ENCODE measurements at places on chromosomes 3 and 15.

- DNase-seq: no peak
Measured at GRCh38 chr3:118772547-118773011, 262.1 kb downstream of the IGSF11 start.

- no peak for DNase-seq
Measured at GRCh38 chr15:96285305-96285704, 45.2 kb upstream of the NR2F2 start.

DNA sequence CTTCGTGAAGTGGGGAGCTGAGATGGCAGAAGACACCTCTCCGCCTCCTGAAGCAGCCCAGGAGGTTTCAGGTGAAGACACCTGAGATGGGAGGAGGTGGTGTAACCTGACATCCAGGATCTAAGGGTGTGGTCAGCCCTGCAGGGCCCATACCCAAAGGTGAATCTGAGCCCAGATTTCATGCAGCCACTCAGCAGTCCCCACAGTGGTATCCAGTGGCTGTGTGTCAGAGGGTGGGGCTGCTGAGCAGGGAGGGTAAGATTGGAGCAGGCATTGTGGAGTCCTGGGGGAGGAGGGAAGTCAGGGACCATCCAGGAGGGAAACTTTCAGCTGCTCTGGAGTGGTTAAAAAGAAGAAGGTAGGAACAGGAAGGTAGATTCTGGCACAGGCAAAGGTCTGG, 46.0 kb upstream of the SMAD6 start:
- DNase-seq: no peak

DNA sequence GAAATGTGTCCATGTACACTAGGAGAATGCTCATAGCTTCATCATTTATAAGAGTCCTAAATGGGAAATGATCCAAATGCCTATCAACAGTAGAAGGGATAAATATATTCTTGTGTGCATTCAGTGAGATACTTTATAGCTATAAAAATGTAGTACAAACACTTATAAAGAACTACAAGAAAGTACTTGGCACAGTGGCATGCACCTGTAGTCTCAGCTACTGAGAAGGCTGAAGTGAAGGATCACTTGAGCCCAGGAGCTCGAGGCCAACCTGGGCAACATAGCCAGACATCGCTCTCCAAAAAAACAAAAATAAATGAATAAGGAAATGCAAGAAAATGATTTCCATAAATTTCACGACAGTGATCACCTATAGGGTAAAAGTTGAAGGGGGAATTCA, 3.6 kb upstream of the FBXL2 start:
- DNase-seq: no peak

DNA sequence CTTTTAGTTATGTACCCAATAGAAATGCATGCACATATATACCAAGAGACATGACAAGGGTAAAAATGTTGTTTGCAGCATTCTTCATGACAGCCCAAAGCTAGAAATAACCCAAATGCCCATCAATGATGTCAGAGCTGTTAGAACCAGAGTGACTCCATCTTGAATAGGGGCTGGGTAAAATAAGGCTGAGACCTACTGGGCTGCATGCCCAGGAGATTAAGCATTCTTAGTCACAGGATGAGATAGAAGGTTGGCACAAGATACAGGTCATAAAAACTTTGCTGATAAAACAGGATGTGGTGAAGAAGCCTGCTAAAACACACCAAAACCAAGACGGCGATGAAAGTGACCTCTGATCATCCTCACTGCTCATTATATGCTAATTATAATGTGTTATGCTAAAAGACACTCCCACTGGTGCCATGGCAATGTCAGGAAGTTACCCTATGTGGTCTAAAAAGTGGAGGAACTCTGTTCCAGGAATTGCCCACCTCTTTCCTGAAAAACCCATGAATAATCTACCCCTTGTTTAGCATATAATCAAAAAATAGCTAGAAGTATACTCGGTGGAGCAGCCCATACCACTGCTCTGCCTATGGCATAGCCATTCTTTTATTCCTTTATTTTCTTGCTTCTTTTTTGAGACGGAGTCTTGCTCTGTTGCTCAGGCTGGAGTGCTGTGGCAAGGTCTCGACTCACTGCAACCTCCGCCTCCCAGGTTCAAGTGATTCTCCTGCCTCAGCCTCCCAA, 32.9 kb downstream of the ZBTB11 start:
- peak; percentile 84 for DNase-seq

GRCh38 chr3:172658344-172659245, 52.3 kb downstream of the NCEH1 start:
- peak; percentile 95 for DNase-seq

DNA sequence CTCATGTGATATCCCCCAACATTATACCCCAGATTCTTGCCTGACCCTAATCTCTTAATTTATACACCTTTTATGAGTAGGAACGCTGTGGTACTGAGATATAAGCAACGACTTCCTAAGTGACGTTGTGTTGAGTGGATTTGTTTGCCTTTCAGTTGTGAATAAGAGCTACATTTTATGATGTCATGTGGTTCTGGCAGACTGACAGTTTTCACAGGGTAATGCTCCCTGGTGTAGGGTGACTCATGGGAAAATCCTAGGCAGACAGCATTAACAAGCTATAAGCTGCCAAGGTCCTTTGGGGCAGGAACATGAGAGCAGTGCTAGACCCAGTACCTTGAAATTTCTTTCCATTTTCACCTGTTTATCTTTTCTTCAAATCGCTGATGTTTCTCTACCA, 11.2 kb downstream of the C3orf52 start:
- DNase-seq: peak; percentile 99

GRCh38 chr3:32384938-32385337, 6.7 kb upstream of the CMTM7 start:
- DNase-seq: no peak

GRCh38 chr3:79928687-79929408, 161.1 kb upstream of the ROBO1 start:
- DNase-seq: no peak

DNA sequence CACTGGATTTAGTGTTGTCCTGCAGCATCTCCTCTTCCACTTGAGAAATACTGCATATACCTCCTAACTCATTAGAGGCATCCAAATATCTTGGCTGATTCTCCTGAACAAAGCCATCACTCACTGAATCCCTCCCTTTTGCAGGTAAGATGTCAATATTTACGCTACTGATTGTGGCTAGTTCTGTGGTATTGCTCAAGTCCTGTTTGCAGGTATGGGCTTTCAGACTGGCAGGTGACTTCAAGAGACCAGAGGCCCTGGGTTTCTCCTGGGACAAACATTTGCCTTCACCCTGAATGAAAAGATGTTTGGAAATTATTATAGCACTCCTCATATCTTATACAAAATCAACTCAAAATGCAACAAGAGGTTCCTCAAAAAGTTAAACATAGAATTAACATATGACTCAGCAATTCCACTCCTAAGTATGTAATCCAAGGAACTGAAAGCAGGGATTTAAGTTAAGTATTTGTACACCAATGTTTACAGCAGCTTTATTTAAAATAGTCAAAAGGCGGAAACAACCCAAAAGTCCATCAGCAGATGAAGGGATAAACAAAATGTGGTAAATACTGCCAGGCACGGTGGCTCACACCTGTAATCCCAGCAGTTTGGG, 18.6 kb downstream of the NEK4 start:
- DNase-seq: no peak

DNA sequence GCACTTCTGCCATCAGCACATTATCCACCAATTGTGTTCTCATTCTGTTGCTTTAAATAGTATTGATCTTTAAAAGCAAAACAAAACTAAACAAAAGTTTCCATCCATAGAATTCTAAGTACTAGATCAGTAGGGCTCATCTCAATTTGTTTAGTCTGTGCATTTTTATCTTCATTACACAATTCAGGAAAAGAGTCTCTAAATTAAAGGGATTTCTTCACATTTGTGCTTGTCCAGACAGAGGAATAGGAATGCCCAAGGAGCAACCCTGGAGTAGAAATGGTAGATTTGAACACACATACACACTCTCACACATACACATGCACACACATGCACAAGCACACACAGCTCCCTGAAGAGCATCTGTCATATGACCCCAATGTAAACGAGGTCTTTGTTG, 21.4 kb downstream of the LMCD1 start:
- DNase-seq: no peak

DNA sequence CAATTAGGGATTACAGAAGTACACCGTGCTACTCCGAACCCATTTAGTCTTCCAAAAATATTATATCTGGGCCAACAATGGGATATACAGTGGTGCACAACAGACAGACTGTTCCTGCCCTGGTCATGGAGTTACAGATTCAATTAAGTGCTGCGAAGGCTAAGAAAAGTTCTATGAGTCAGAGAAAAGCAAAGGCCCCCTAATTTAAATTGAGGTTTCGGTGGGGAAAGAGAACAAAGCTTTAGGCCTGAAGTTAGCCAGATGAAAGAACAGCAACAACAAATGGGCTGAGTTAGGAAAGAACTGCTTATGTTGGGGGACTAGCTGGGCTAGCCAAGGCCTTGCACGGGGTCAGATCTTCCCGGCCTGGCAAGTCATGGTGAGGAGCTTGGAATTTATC, 131.8 kb downstream of the MDFIC2 start:
- DNase-seq: no peak

DNA sequence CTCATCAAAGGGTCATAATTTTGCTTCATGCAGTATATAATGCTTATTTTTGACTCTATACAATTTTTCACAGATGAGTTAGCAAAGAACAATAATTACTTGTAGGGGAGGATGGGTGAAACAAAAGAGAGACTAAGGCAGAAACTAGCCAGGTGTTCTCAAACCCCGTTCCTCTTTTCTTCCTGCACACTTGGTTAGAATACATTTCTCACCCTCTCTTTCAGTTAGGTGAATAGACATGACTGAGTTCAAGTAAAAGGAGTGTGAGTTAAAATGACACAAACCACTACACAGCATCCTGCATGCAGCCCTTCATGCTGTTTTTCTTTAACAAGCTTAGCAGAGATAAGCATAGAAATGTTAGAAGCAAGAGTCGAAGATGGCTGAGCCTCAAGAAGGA, 922.2 kb downstream of the TBL1XR1 start:
- no peak for DNase-seq

GRCh38 chr3:72523429-72524151, 324.7 kb downstream of the SHQ1 start:
- DNase-seq: no peak

- DNase-seq: no peak
Measured at GRCh38 chr3:95934181-95934580, 880.2 kb upstream of the EPHA6 start.

GRCh38 chr3:73622091-73622805, 2.5 kb downstream of the PDZRN3 start:
- DNase-seq: no peak

DNA sequence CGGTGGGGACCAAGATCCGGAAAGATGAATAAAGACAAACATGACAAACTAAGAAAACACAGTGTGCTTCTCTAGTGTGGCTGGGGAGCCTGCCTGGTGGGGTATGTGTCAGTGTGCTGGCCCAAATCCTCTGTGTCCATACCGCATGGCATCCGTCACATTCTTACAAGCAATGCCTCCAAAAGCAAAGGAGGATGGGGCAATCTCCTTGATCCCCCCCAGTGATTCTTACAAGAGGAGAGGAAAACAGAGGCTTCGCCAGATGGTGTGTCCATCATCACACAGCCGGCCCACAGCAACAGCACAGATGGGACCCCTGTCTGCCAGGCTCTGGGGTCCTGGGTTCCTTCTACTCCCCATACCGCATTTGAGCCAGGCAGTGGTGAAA, 558 bp upstream of the IL17RC start:
- DNase-seq: no peak

DNA sequence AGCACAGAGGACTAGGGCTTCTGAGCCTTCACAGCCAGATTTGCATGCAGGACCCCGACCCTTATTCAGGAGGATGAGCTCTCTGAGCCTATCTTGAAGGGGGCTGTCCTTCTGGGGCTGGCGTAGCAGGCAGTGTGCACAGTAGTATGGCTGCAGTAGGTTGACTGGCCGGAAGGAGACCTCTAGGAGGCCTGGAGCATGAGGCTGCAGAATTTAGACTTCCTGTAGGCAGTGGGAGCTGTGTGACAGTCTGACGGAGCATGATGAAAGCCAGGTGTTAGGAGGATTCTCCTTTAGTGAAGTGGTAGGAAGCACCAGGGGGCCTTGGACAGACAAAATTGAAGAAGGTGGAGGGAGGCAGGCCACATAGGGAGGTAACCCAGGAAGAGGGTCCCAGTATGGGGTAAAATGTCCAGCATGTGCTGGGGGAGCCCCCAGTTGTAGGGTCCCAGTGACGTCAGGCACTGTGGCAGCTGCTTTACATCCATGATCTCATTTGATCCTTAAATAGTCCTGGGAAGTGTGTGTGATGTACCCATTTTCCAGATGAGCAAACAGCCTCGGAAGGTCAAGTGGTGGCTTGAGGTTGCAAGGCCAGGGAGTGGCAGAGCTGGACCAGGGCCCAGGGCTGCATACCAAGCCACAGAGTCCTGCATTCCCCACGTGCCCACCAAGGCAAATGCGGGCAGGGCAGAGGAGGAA, 36.1 kb downstream of the SPSB4 start:
- DNase-seq: no peak

DNA sequence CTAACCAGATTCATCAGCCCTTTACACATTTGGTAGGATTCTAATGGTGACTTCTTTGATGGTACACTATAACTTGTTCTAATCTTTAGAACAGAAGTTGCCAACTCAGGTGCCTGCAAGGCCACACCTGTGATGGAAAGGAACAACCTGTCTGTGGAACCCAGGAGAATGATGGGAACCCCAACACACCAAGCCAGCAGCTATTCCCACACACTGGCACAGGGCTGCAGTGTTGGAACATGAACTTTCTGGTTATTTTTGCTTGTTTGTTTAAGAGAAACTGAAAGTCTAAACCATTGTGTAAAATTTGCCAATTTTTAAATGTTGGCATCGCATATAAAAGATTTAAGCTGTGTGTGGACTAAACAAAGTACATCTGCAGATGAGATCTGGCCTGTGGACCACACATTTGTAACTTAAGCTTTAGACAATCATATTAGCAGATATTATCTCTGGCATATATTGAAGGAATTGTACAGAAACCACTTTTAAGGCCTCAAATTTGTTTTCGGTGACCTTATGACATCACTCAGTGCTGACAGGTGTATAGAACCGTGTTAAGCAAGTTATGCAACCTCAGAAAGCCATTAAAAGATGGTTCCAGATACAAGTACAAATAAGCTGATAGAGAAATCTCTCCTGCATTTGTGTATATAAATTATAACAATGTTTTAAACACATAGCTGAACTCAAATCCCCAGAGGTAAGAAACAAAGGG, 242.9 kb downstream of the SLC9A9 start:
- no peak for DNase-seq

- no peak for DNase-seq
Measured at GRCh38 chr3:127629467-127630403, 750 bp downstream of the PODXL2 start.

DNA sequence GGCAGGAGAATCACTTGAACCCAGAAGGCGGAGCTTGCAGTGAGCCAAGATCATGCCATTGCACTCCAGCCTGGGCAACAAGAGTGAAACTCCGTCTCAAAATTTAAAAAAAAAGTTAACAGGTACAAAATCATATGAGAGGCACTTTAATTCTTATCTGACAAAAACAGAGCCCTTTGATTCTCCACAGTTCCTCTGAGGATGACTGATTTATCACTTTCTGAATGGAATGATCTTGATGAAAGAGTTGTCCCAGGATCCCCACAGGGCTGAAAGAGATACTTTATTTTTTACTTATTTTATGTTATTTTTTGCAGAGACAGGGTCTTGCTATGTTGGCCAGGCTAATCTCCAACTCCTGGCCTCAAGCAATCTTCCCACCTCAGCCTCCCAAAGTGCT, 4.0 kb downstream of the LHFPL4 start:
- no peak for DNase-seq

All from HS-5 (cell line).